Stimulated activated CD4-positive, alpha-beta T cell treated with anti-CD3 and anti-CD28 coated beads, Interleukin-4, amount 100 ng/mL, for 48 hours (primary cell): ENCODE measurements at places on chromosomes 3 and 15.

DNA sequence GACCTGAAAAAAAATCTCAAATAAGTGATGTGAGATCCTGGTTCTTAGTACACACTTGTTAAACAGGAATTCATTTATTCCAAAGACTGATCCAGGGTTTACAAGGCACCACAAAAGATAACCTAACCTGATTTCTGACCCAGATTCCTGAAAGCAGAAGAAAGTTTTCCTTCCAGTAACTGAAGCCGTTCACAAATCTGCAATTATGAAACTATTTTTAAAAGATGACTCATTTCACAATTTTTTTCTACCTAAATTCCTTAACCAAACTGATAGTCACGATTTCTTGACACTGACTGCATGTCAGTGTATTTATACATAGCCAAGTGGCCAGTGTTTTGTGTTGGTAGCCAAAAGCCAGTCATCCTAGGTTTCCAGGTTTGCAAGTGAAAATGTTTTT lies 17.1 kb downstream of the SLC9A9 start:
- no peak for DNase-seq

- DNase-seq = no peak
Measured at GRCh38 chr3:119589102-119589773, 8.4 kb upstream of the PLA1A start.

DNA sequence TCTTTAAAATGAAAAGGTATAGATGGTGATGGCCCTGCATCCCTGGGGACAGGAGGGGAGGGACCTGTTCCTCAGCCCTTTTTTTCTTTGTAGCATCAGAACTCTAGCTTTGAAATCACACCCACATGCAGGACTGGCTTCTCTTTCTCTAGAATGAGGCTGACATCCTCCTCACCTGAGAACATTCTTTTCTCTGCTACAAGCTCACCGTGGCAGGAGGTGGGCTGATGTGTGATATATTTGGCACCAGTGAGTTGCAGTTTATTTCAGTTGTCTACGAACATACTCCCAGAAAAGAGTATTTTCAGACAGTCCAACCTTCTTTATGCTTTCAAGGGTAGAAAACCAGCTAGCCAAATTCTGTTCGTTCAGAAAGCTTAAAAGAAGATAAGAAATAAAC lies 43.6 kb upstream of the RARB start:
- no peak for DNase-seq

- DNase-seq = no peak
Measured at GRCh38 chr15:35519541-35520149, 26.3 kb downstream of the DPH6 start.

DNA sequence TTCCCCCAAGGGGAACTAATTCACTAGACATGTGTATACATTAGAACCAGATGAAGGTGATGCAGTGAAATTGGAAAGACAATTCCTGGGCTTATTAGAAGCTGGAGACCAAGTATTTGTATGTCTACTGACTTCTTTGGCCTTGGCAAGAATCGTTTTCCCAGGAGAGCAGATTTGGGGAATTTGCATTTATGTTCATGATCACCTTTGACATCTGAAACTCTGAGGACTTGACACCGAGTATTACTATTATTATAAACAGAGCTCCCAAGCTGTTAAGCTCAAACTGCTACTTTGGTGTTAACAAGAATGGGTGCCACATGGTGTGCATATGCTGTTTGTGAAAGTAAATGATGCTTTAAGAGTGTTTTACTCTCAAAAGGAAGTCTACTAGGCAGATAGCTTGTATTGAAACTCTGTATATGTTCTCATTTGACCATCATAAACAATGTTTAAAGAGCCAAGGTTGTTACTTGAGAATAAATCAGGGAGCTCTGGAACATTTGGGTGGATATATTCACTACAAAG lies 519.8 kb upstream of the GOLIM4 start:
- DNase-seq = no peak

GRCh38 chr3:43769097-43769884 lies 78.6 kb downstream of the ABHD5 start:
- DNase-seq = peak; percentile 86

GRCh38 chr15:74957476-74958035 lies 984 bp upstream of the RPP25 start:
- DNase-seq = no peak

- DNase-seq = no peak
Measured at GRCh38 chr3:190044974-190045373, 75.7 kb downstream of the P3H2 start.

GRCh38 chr3:127112796-127113570 lies 79.9 kb upstream of the PRR23E start:
- DNase-seq = no peak

- no peak for DNase-seq
Measured at GRCh38 chr3:59185591-59186369, 136.0 kb upstream of the CFAP20DC start.

- no peak for DNase-seq
Measured at GRCh38 chr15:55893852-55894251, 99.6 kb downstream of the NEDD4 start.

DNA sequence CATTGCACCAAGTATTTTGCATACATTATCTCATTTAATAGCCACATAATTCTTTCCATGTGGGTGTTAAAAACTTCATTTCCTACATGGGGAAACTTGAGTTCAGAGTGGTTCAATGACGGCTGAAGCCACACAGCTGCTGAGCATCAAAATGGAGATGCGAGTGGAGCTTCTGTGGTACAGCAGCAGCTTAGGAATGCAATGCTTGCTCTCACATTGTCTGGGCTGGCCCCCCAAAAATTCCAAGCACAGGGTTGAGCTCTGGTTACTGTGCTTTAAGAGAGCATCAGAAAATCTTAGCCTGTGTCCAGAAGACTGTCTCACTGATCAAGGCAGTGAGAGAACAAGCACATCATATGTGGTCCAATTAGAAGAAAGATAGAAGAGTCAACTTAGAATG lies 57.4 kb upstream of the GADL1 start:
- DNase-seq = no peak

DNA sequence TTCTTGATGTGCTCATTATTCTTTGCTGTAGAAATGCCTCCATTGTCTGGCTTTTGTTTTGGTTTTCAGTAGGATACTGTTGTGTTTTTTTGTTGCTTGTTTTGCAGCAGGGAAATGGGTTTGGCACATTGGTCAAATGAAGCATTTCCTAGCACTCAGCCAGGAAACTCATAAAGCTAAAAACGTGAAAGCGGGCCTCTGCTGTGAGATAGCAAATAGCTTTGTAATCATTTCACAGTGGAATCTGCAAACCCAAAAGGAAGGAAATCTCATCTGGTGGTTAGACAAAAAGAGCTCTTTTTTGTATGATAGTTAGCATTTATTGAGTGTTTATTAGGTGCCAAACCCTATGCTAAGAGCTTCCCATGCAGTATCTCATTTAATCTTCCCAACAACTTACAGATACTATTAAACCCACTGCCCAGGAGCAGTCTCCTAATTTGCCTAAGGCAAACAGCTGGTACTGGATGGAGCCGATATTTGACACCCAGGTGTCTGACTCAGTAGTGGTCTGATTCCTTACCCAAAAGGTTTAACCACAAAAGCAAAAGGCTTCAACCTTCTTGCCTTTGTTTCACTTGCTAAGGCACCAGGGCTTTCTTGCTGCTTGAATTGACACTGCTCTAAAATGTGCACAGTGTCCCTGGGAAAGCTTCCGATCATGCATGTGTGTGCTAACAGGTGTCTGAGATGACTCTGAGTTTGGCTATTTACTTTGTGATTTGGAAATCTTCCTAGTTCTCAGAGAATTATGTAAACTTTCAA lies 527.9 kb upstream of the MDFIC2 start:
- no peak for DNase-seq

- no peak for DNase-seq
Measured at GRCh38 chr3:49006408-49007067, 653 bp upstream of the WDR6 start.

- DNase-seq = no peak
Measured at GRCh38 chr15:34753236-34753894, 1.4 kb downstream of the GJD2 start.

- no peak for DNase-seq
Measured at GRCh38 chr3:7790141-7790540, 711.5 kb upstream of the LMCD1 start.

- DNase-seq = no peak
Measured at GRCh38 chr15:94580211-94580885, 349.0 kb downstream of the MCTP2 start.

DNA sequence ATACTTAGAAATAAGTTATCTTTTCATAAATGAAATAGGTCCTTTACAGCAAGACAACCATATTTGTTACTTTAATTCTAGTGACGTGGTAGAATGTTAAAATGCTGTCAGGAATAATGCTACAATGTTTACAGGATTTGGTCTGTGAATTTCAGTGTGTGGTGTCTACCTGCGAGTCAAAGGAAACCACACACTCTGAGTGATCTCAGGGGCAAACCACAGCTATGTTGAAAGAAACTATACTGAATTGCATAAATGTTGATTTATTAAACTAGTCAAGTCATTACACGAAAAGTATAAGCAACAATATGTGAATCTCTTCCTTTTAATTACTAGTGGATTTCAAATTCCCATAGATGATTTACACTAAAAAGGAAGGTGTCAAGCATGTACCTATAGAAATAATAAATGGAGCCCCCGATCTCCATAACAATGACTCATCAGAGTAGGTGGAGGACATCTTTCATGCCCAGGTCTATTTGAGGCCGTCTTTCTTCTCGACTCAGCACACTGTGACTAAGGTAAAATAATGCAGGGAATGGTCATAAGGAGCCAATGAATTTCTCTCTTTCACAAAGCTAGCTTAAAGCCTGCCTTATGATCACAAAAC lies 463.0 kb downstream of the ERC2 start:
- no peak for DNase-seq

DNA sequence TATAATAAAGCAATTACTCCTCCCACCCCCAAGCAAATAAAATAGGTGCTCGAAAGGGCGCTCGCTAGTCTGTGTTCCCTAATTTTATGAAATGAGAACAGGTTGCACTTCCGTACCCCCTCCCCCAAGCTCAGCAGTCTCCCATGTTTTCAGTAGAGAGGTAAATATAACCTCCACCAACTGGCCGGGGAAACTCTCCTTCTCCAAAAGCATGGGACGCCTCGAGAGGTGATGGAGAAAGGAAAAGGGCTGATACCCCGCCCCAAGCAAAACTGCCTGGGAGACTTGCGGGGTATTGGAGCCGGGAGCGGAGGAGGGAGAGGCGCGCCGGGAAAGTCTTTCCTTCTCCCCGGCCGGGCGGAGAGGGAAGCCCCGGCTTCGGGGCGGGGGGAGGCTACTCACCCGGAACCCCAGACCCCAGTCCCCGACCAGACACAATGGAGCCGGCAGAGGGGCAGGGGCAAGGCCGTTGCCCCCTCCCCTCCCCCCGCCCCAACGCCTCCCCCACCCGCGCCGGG lies 605 bp downstream of the DCUN1D1 start:
- no peak for DNase-seq

GRCh38 chr3:73926360-73927202 lies 301.8 kb upstream of the PDZRN3 start:
- no peak for DNase-seq

DNA sequence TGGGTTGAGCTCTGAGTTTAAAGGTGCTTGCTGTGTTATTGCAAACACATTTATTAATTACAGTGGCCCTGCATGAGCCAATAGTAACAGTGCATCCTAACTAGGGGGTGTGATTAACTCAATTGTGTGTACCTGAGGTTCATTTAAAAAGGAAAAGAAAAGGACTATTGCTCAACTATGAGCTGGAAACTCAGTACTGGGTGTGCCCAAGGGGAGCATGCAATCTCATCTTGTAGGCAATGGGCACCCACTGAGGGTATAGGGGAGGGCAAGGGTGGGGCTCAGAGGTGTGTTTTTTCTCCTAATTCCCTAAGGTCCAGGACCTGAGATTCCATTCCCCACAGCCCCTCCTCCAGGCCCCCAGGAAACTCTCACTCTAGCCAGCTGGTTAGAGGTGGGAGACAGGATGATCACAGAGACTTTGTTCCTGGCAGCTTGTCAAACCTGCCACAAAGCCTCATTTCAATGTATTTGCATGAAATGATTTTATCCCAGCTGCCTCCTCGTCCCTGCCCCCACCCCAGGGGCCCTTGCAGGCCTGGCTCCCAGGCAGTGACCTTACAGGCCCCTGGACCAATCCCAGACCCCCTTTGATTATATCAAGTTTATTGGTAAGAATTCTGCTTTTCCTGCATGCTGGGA lies 220.7 kb downstream of the TBC1D2B start:
- DNase-seq = no peak

GRCh38 chr3:178631950-178632349 lies 95.7 kb downstream of the KCNMB2 start:
- DNase-seq = no peak

DNA sequence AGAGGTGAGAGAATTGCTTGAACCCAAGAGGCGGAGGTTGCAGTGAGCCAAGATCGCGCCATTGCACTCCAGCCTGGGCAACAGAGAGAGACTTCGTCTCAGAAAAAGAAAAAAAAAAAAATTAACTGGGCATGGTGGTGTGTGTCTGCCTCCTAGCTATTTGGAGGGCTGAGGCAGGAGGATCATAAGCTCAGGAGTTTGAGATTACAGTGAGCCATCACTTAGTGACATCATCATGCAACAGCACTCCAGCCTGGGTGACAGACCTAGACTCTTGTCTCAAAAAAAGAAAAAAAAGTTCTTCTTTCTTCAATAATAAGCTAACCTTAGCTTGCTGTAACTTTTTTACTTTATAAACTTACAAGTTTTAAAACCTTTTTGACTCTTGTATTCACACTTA lies 99.8 kb downstream of the SLMAP start:
- DNase-seq = no peak

- DNase-seq = no peak
Measured at GRCh38 chr3:126381966-126382365, 12.7 kb upstream of the CFAP100 start.

DNA sequence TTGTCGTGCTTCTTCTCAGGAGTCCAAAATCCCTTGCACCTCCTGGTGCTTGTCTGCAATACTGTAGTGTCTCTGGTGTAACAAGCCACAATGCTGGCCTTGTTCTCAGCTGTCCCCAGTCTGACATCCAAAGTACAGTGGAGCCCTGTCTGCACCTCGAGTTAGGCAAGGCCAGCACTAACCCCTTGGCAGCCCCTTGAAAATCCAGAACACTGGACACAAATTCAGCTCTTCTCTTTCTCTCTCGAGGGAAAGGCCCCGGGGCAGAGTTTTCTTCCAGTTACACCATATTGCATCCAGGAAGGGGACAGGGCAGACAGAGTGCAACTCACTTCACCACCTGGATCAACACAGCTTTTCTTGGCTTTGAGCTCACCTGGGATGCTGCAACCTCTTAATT lies 91.3 kb upstream of the ATP10A start:
- no peak for DNase-seq

GRCh38 chr3:58874795-58875194 lies 175.0 kb downstream of the CFAP20DC start:
- no peak for DNase-seq
